Activated CD4-positive, alpha-beta memory T cell treated with anti-CD3 and anti-CD28 coated beads for 36 hours (primary cell): ENCODE measurements at places on chromosomes 2 and 18. TPM values are rescaled to one million over a fixed set of nuclear protein-coding genes. Genes with fewer than 3 reads are reported as not detected.

The DOK6 gene
- not detected for total RNA-seq

DNA sequence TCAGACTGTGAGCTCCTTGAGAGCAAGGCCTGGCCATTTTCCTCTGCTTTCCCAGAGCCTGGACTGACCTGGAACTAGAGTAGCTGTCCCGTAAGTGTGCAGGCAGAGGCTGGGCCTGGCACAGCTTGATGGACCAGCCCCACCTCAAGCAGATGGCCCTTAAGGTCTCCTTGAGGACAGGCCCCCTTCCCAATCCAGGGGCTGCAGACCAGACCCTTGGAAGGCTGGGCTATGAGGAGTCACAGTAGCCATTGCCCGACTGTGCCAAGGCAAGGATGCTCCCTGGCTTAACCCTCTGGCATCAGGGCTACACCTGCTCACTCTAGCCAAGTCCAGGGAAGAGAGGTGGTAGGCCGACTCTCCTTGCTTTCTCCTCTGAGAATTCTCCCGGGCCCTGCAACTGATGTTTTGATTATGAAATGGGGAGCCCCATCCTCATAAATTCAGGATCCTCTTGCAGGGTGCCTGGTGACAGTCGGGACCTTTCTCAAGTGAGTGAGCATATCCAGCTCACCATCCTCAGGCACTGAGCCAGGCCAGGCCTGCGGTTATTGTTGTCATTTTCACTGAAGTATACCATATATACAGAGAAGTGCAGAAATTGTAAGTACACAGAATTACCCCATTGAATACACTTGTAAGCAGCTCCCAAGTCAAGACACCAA lies 51.7 kb downstream of the DPYSL5 start:
- DNase-seq = no peak
- no peaks in the 10 kb centered on the region for H3K36me3 ChIP-seq
- no peak overlapping the region for H3K27ac ChIP-seq
- no peaks in the 10 kb centered on the region for H3K4me1 ChIP-seq
- no peaks in the 10 kb centered on the region for H3K27me3 ChIP-seq

GRCh38 chr2:26457251-26457666 lies 20.7 kb downstream of the OTOF start:
- H3K4me1 ChIP-seq = no peaks in the 10 kb centered on the region
- H3K27ac ChIP-seq = no peak overlapping the region
- no peaks in the 10 kb centered on the region for H3K36me3 ChIP-seq

The DLX1 gene
- total RNA-seq = not detected

The CAPN14 gene
- total RNA-seq = 0.39 TPM

DNA sequence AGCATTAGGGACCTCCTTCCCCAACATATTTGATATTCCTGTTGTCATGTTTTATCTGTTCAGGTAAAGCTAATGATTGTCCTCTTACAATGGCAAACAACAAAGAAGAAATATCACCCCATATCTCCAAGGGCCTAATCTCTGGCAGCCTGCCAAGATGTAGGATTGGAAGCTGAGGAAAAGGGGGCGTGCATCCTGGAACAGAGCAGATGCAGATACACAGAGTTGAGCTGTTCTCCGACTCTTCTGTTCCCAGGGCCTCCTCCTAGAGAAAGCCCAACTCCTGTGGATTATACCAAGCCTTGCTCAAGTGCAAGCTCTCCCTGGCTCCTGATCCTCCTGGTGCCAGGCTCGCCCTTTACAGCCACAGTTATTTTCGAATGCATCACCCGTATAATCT lies 35.2 kb upstream of the CD207 start:
- peaks cover 33% of the 10 kb centered on the region for H3K27me3 ChIP-seq
- H3K36me3 ChIP-seq = no peaks in the 10 kb centered on the region
- no peak for DNase-seq
- no peaks in the 10 kb centered on the region for H3K4me1 ChIP-seq
- H3K27ac ChIP-seq = no peak overlapping the region
- H3K4me3 ChIP-seq = no peak overlapping the region

- DNase-seq = no peak
- no peak overlapping the region for H3K4me3 ChIP-seq
- no peaks in the 10 kb centered on the region for H3K27me3 ChIP-seq
- no peak overlapping the region for H3K27ac ChIP-seq
- H3K36me3 ChIP-seq = no peaks in the 10 kb centered on the region
Measured at GRCh38 chr2:168428431-168428830, 27.6 kb upstream of the CERS6 start.

DNA sequence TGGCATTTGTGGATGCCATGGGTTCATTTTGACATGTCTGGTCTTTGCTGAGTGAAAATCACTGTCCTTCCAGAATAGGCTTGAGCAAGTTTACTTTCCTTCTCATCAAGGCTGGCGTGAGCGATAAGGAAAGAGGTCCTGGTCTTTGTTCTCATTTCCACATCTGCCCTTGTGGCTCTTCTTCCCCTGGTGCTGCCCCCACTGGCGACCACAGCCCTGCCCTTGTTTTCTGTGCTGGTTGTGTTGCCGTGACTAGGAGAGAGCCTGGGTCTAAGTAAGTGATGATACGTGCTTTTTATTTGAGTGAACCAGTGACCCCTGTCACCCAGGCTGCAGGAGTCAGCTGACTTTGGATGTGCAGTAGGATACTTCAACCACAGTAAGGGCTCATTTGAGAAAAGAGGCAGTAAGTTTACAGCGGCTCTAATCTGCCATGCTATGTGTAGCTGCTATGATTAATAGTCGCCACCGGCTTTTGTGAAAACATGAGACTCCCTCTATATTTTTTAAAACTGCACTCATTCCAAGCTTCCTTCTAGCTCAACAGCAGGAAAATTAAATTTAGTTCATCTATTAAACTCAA lies 441.7 kb downstream of the RNF144A start:
- H3K36me3 ChIP-seq = no peaks in the 10 kb centered on the region
- H3K27me3 ChIP-seq = no peaks in the 10 kb centered on the region
- no peak overlapping the region for H3K4me3 ChIP-seq
- peak; percentile 13 for DNase-seq
- no peaks in the 10 kb centered on the region for H3K4me1 ChIP-seq

The SERPINB5 gene
- not detected for total RNA-seq

The TMEM169 gene
- 2.7 TPM for total RNA-seq

DNA sequence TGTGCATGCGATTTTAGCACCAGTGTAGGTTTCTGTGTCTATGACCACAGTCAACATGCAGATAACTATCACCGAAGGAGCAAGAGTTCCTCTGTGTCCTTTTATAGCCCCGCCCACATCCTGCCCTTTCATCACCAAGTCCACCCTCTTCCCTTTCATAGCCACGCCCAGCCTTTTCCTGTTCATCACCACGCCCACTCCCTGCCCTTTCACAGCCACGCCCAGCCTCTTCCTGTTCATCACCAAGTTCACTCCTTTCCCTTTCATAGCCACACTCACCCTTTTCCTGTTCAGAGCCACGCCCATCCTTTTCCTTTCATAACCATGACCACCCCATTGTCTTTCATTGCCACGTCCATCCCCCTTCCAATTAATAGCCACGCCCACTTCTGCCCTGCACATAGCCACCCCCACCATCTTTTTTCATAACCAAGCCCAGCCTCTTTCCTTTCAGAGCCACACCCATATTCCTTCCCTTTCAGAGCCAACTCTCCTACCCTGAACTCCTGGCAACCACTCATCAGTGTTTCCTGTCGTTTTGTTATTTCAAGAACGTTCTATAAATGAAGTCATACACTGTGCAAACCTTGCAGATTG lies 273.9 kb downstream of the MYT1L start:
- H3K36me3 ChIP-seq = no peaks in the 10 kb centered on the region
- H3K27me3 ChIP-seq = peaks cover under 1% of the 10 kb centered on the region
- H3K27ac ChIP-seq = peak overlapping the region; percentile 19
- DNase-seq = peak; percentile 79

DNA sequence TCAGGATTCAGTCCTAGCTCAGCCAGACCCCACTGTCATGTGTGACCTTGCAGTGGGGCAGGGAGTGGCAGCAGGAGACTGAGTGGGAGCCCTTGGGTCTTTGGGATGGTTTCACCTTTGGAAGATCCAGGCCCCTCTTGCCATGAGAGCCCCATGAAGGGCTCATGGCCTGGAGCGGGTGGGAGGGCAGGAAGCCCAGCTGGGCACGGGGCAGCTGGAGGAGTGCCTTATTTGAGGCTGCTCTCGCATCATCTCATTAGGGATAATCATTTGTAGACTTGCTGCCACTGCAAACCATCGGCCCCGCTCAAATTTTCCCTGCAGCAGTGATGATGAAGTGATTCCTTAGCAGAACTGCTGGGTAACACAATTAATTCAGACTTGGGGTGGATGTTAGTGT lies 73.9 kb downstream of the TGOLN2 start:
- H3K27ac ChIP-seq = no peak overlapping the region
- no peaks in the 10 kb centered on the region for H3K4me1 ChIP-seq
- no peak overlapping the region for H3K4me3 ChIP-seq
- H3K27me3 ChIP-seq = no peaks in the 10 kb centered on the region
- H3K36me3 ChIP-seq = no peaks in the 10 kb centered on the region
- no peak for DNase-seq

The CNGA3 gene
- not detected for total RNA-seq

- DNase-seq = no peak
- H3K4me3 ChIP-seq = no peak overlapping the region
- no peaks in the 10 kb centered on the region for H3K36me3 ChIP-seq
- no peaks in the 10 kb centered on the region for H3K27me3 ChIP-seq
- H3K27ac ChIP-seq = no peak overlapping the region
- H3K4me1 ChIP-seq = no peaks in the 10 kb centered on the region
Measured at GRCh38 chr18:58174285-58174684, 130.3 kb downstream of the NEDD4L start.

DNA sequence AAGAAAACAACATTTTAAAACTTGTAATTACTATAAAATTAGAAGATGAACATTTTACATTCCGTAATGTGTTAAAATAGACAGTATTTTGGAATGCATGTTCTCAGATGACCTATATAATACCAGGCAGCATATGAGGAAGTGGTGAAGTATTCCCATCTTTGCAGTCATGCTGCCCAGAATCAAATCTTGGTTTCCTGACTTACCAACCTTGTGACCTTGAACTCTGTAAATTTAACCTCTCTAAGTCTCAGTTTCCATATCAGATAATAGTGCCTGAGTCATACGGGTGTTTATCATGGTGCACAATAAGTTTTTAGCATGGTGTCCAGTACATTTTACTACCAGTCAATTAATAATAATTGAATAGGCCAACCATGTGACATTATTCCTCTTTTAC lies 7.3 kb upstream of the GALM start:
- peak overlapping the region; percentile 66 for H3K27ac ChIP-seq
- no peak for DNase-seq
- peaks cover 59% of the 10 kb centered on the region for H3K4me1 ChIP-seq
- peaks cover 5% of the 10 kb centered on the region for H3K36me3 ChIP-seq

DNA sequence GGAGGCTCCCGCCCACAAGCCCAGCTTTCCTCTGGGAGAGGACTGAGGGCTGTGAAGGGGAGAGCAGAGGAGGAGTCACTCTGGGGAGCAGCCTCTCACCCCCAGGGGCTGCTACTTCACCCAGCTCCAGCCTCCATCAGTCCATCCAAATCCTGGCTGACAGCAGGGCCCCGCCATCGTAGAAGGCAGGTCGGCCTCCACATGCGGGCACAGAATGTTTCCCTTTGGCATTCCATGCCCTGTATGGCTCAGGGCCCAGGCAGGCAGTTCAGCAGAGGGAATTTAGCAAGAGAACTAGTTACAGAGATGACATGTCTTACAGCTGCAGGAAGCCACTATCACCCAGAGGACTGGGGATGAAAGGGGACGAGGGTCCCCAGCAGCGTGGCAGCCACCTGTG lies 6.4 kb upstream of the ODC1 start:
- H3K27ac ChIP-seq = no peak overlapping the region
- no peak for DNase-seq
- H3K4me1 ChIP-seq = peaks cover 10% of the 10 kb centered on the region
- H3K4me3 ChIP-seq = no peak overlapping the region
- H3K36me3 ChIP-seq = no peaks in the 10 kb centered on the region

The BCL2 gene
- total RNA-seq = 66.9 TPM

The MARCHF4 gene
- not detected for total RNA-seq

GRCh38 chr2:88006912-88007439 lies 9.4 kb downstream of the RNU2-63P start:
- H3K36me3 ChIP-seq = no peaks in the 10 kb centered on the region
- no peak overlapping the region for H3K4me3 ChIP-seq
- H3K27me3 ChIP-seq = no peaks in the 10 kb centered on the region

The SRBD1 gene
- 19.3 TPM for total RNA-seq

DNA sequence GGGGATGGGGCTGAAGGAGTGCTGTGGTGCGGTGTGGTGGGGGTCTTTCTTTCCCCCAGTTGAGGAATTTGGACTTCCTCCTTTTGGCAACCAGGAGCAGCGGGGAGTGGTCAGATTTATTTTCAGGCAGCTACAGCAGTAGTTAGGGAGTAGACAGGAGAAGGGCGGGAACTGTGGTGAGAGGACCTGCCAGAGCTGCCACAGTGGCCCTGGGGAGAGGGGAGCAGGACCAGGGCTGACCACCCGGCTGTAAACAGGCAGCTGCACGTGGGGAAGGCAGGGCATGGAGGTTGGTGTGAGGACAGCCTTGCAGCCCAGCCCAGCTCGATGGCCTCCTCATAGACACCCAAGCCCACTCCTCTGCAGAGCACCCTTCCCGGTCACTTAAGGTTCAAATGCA lies 197.2 kb downstream of the GLI2 start:
- H3K4me3 ChIP-seq = no peak overlapping the region
- no peaks in the 10 kb centered on the region for H3K36me3 ChIP-seq
- no peaks in the 10 kb centered on the region for H3K27me3 ChIP-seq
- H3K27ac ChIP-seq = no peak overlapping the region
- no peak for DNase-seq

DNA sequence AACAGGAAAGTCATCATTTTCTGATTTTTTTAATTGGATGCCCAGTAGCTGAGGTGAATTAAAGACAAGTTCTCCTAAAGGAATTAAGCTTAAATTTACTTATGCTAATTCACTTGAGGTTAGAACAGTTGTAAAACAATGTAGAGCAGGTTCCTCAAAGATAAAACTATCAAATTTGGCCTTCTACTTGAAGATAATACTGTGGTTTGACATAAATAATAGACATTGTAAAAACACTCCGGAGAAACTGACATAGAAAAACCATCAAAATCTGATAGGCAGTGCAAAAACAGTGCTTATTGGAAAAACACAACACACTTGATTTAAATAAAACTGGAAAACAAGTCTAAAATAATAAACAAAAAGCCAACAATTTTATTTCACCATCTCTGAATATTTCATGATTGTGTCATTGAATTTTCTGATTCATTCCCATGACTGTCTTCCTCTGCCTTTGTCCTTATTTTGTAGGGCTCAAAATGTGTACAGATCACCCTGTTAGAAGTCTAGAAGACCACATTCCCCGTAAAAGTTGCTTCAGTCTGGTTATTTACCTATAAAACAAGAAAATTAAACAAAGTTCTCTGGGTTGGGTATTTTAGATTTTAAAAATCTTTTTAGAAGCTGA lies 28.3 kb upstream of the SLC40A1 start:
- H3K4me3 ChIP-seq = no peak overlapping the region
- DNase-seq = no peak
- no peak overlapping the region for H3K27ac ChIP-seq
- H3K27me3 ChIP-seq = peaks cover 4% of the 10 kb centered on the region
- H3K4me1 ChIP-seq = no peaks in the 10 kb centered on the region

- no peaks in the 10 kb centered on the region for H3K36me3 ChIP-seq
- no peak overlapping the region for H3K4me3 ChIP-seq
- DNase-seq = no peak
- no peaks in the 10 kb centered on the region for H3K4me1 ChIP-seq
- no peak overlapping the region for H3K27ac ChIP-seq
Measured at GRCh38 chr2:222731201-222731621, 59.8 kb downstream of the MOGAT1 start.

The ALKAL2 gene
- total RNA-seq = not detected
